Activated T-cell treated with anti-CD3 and anti-CD28 coated beads, Interleukin-2, amount 50 U/mL, for 72 hours (primary cell): ENCODE measurements at places on chromosomes 13 and 19.

DNA sequence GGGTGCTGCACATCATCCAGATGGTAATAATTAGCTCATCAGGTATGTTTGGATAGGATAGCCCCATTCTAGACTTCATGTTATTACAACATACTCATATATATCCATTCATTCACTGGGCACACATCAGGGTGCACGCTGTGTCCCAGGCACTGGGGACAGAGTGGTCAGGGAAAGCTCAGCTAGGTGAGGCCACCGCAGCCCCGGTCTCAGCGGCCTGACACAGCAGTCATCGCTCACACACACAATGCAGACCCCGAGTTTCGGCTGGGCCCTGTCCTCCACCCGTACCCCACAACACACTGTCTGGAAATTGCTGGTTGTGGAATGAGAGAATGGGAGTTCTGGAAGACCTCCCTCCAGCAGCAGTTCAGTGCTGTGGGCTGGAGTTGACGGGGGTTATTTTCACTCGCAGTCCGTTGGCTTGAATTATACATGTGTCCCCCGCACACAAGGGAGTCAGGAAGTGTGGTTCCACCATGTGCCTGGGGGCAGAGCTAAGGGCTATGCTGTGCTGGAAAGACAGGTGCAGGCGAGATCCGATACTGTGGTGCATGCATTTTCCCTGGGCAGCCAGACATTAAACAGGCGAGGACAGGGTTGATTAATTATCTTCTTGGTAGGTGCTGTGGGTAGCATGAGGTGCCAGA, 257.6 kb downstream of the TEX29 start:
- DNase-seq: no peak

GRCh38 chr13:24328145-24328544, 18.8 kb downstream of the C1QTNF9 start:
- DNase-seq: no peak

GRCh38 chr13:59666504-59666903, 497.2 kb downstream of the DIAPH3 start:
- DNase-seq: no peak

DNA sequence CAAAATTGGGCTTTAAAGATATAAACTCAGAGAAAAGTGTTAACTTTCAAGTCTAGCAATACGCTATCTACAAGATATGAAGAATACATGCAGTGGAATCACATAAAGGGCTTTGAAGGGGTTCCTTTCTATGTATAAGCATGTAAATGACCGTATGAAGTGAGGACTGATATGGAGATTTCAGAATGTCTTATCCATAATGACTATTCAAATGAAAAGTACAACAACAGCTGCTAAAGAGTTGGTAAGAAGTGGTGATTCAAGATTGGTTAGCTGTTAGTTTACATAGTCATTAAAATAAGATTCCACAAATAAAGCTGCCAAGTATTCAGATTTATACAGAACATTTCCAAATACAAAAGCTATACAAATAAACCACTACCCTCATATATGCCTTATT, 153.4 kb upstream of the STARD13 start:
- DNase-seq: no peak

- DNase-seq: no peak
Observed at GRCh38 chr13:98052412-98052811, 90.5 kb upstream of the FARP1 start.

DNA sequence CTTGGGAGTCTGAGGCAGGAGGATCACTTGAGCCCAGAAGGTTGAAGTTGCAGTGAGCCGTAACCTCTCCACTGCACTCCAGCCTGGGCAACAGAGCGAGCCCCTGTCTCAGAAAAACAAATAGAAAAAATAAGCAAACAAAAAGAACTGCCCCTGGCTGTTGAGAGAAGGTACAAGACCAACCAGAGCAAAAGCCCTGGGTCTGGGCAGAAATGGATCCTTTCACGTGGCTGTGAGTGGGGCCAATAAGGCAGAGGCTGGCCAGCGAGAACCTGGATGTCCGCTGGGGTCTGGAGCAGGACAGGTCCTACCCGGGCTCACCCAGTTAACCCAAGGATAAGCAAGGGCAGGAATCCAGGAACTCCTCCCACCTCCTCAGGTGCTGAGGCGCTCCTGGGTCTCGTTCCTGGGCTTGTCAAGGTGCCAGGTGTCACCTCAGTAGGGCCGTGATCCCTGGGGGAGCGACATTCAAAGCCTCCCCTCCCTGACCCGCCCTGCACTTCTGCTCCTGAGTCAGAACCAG, 4.7 kb upstream of the SLC5A5 start:
- no peak for DNase-seq

DNA sequence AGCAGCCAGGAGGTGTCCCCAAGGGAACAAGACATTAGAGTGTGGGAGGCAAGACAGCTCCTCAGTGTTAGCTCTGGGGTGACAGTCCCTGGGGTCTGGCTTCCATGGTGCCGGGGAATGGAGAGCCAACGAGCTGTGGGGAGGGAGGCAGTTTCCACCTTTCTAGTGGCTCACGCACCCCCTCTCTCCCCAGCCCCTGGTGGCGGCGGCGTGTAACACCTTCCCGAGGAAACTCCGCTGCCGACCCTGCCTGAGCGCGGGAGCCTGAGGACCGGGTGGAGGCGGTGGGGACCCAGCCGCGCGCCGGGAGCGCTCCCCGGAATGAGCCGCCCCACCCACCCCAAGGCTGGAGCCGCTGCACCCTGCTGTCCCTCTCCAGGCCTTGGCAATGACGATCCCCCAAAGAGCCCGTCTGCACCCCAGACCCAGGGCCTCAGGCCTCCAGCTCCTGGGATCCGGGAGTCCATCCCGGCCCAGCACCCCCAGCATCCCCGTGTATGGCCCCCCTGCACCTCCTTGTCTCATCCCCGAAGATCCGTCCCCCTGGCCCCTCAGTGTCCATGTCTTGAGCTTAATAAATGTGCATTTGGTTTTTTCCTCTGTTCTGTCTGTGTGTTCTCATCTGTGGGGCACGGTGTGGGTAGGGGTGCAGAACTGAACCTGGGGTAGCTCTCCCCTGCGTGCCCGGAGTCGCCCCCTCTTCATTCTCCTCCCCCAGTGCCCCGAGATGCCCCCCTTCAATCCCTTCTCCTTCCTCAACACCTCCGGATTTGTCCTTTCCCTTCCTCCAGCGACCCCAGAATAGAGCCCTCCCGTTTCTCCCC, 622 bp upstream of the FXYD5 start:
- DNase-seq: peak; percentile 84

DNA sequence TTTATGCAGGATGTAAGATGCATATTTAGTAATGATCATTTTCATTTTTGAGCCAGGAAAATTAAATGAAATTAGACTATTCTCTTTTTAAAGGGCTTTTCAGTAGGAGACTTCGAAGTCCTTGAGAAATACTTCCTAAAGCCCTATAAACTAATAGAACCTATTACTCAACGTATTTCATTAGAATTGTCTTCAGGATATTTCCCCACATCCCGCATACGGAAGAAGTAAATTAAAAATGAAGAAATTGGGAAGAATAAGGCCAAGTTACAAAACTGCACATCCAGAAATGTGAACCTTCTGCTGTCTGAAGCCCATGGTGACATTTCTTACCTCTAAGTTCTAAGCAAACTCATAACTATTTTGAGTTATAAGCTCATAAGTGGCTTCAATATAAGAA, 66.5 kb downstream of the RXFP2 start:
- no peak for DNase-seq

- no peak for DNase-seq
Observed at GRCh38 chr13:75071395-75071794, 410.6 kb downstream of the TBC1D4 start.

DNA sequence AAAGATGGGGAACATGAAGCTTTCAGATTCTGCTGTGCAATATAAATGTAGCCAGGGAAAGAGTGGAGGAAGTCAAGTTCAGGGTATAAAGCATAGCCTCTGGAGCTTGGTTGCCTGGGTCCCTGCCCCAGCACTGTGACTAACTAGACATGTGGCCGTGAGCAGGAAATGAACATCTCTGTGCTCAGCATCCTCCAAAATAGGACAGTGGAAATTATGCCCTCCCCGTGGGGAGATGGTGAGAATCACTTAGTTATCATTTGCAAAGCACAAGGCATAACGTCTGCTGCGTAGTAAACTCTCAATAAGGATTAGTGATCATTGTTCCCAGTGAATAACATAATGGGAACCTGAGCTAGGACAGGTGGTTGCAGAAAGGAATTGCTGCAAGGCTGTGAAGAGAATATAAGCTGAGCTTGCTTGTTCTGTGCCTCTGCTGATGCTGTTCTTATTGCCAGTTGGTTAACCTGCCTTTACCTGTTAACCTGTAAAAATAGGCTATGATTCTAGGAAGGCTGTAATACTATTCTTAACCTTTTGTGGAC, 441.0 kb downstream of the COG6 start:
- peak; percentile 51 for DNase-seq

- no peak for DNase-seq
Observed at GRCh38 chr19:39329948-39330347, 5.9 kb downstream of the GMFG start.

GRCh38 chr19:10936661-10937084, 8.1 kb downstream of the TIMM29 start:
- peak; percentile 45 for DNase-seq

- no peak for DNase-seq
Observed at GRCh38 chr13:61275251-61275650, 140.4 kb downstream of the PCDH20 start.

- DNase-seq: no peak
Observed at GRCh38 chr19:33403221-33403972, 29.9 kb downstream of the CEBPG start.

DNA sequence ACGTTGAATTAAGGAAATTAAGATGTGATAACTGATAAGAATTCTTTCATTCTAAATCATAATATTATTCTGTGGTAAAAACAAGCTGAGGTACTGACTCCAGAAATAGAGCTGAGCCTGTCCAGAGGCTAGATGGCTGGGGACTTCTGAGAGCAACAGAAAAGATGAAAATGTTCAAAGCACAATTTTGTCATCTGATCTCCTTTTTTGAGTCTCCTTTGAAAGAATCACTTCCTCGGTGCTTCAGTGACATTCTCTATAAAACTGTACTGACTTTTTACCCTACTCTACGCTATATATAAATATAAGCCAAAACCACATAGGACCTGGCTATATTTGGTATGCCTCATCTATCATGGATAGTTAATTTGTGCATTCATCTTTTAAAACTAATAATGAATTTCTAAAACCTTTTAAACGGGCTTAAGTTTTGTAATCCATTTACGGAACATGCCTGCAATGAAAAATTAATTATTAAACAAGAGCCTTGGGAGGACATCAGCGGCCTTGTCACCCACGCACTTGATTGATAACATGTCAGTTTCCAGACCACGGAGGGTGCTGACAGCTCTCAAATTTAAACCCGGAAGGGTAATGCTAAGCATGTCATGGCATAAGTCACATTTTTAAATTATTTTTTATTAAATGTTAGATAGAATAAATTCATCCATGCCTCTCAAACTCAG, 235.5 kb downstream of the PCDH9 start:
- no peak for DNase-seq

- no peak for DNase-seq
Observed at GRCh38 chr13:104571161-104571892, 1505.1 kb upstream of the SLC10A2 start.

GRCh38 chr19:22052644-22053013, 345 bp downstream of the ZNF257 start:
- DNase-seq: peak; percentile 27

GRCh38 chr13:49596221-49596620, 10.9 kb upstream of the RCBTB1 start:
- no peak for DNase-seq

GRCh38 chr19:1768248-1768647, 14.9 kb downstream of the ONECUT3 start:
- no peak for DNase-seq

- no peak for DNase-seq
Observed at GRCh38 chr13:37366044-37366770, 232.4 kb downstream of the POSTN start.

- DNase-seq: no peak
Observed at GRCh38 chr13:106601489-106601888, 33.6 kb upstream of the ARGLU1 start.

- DNase-seq: no peak
Observed at GRCh38 chr13:93955904-93956303, 523.6 kb downstream of the DCT start.

- DNase-seq: no peak
Observed at GRCh38 chr19:50818859-50819472, 4.6 kb downstream of the KLK1 start.

GRCh38 chr13:98004107-98004506, 50.6 kb downstream of the IPO5 start:
- DNase-seq: no peak

GRCh38 chr19:53546758-53547513, 9.0 kb downstream of the ZNF331 start:
- no peak for DNase-seq

- DNase-seq: peak; percentile 75
Observed at GRCh38 chr13:20525601-20526544, at the start of gene CRYL1. Gene CRYL1, minus strand, starts transcription at chr13:20525857. Its CDS starts 63 bp downstream, at chr13:20525794.

- DNase-seq: no peak
Observed at GRCh38 chr19:39223703-39224279, 19.7 kb upstream of the SYCN start.

DNA sequence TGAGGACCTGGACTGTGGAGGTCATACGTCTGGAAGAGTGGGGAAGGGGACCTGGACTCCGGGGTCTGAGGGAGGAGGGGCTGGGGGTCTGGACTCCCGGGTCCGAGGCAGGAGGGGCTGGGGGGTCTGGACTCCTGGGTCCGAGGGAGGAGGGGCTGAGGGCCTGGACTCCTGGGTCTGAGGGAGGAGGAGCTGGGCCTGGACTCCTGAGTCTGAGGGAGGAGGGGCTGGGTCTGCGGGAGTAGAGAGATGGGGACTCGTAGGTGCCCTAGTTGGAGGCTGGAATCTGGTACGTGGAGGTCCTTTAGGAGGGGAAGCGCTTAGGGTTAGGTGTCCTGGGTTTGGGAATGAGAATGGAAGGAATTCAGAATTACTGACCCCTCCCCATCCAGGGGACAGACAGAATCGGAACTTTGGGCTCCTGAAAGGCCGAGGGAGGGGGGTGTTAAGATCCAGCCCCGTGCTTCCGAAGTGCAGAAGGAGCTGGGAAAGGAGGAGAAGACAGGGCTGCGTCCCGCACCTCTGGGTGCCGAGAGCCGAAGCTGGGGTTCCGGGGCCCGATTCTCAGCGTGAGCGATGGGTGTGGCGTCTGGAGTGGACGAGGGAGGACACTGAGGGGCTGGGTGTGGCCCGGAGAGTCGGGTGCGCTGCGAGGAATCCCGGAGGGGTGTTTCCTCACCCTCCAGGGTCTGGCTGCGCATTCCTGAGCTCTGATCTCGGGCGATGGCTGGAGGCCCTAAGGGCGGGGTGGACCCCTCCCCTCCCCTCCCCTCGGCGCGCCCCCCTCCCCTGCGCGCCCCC, 608 bp downstream of the MYADM start:
- DNase-seq: peak; percentile 42

GRCh38 chr19:48020686-48021085, 23.2 kb downstream of the CABP5 start:
- no peak for DNase-seq
